CD4-positive, alpha-beta T cell treated with Interleukin-15 for 1 hour (primary cell): ENCODE measurements at places on chromosomes 3 and 15.
A peak's percentile ranks its signal among the peaks of the same experiment; 100 is the strongest.

DNA sequence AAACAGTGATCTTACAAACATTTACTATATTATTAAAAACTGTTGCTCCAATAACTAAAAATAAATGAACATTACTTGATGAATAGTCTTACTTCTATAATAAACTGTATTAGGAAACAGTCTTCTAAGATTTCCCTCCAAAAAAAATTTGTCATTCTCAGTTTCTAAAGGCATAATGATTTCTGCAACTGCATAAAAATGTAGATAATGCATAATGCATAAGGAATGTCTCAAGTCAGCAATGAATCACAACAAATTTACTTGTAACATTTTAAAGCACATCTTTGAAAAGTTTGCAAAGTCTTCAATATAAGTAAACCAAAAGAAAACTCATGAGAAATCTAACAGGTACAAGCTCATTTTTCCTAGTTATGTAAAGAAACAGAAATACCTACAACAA, 113.5 kb downstream of the VPS13C start:
- no peak for DNase-seq

- no peak for DNase-seq
Measured at GRCh38 chr3:149908424-149908957, 62.2 kb downstream of the PFN2 start.

DNA sequence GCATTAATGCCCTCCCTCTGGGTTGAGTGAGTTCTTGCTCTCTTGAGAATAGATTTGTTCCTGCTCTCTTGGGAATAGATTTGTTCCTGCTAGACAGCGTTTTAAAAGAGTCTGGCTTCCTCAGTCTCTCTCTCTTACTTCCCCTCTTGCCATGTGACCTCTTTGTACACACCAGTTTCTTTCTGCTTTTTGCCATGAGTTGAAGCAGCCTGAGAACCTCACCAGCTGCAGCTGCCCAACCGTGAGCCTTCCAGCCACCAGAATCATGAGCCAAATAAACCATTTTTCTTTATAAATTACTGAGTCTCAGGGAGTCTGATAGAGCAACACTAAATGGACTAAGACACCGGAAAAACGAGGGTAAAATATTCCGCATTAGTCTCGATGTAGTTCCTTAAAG, 253.6 kb downstream of the CNTN6 start:
- DNase-seq, result no peak

GRCh38 chr3:185753354-185753753, 71.5 kb downstream of the IGF2BP2 start:
- DNase-seq, result no peak

GRCh38 chr3:175457301-175457700, 598.2 kb downstream of the NAALADL2 start:
- DNase-seq, result no peak

GRCh38 chr3:175346573-175347356, 487.6 kb downstream of the NAALADL2 start:
- DNase-seq, result no peak

GRCh38 chr3:81048058-81048665, 713.3 kb downstream of the GBE1 start:
- no peak for DNase-seq

- DNase-seq, result no peak
Measured at GRCh38 chr3:190081389-190081788, 39.3 kb downstream of the P3H2 start.

DNA sequence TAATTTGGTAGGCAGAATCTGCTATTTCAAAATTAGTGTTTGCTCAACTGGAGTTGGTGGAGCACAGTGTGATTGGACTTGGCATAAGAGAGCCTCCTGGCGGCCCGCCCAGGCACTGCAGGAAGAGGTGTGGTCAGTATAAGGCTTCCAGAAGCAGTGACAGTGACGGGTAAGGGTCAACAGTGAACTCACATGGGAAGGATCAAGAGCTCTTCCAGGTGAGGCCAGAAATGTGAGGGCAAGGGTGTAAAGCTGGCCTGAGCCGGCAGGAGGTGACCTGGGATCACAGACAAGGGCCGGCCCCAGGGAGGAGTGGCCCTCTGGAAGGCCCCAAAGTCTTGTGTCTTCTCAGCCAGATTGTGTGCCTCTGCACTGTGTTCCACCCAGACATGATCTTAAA, 93.2 kb upstream of the RNF7 start:
- peak; percentile 61 for DNase-seq

DNA sequence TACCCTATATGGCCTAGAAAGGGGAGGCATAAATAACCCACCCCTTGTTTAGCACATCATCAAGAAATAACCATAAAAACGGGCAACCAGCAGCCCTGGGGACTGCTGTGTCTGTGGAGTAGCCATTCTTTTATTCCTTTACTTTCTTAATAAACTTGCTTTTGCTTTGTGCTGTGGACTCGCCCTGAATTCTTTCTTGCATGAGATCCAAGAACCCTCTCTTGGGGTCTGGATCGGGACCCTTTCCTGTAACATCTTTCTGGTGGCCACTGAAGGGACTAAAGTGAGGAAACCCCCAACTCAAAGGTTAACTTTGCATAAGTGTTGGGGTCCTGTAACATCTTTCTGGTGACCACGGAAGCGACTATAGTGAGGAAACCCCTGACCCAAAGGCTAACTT, 15.7 kb upstream of the HHATL start:
- no peak for DNase-seq

DNA sequence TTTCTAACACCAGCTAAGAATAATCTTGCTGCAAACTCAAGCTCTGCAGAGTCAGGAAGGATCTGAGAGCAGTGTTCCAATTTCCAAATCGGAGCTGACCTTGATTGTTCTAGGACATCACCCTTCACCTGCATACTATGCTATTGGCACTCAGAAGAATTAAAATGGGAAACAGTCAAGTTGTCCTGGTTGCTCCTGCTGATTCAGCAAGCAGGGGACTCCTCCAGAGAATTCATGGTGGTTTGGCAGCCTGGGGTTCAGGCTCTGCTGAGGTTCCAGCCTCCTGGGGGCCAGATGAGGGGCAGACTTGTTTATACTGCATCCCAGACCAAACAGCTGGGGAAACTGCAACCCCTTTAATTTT, 213.7 kb upstream of the ADAMTS9 start:
- DNase-seq, result no peak
